Activated T-helper 1 cell treated with anti-CD3 and anti-CD28 coated beads, Interleukin-12 subunit alpha, Interleukin-12 subunit beta, Interleukin-2, Interleukin-4 antibody, amounts not matched to agents 30 ng/mL and 10 ng/mL and 1 ng/mL, durations not matched to agents 14 hours and 24 hours and 36 hours (primary cell): ENCODE measurements at places on chromosomes 5 and 9. TPM values are rescaled to one million over a fixed set of nuclear protein-coding genes. Genes with fewer than 3 reads are reported as not detected.

GRCh38 chr5:140608722-140609121, 24.3 kb downstream of the CD14 start:
- DNase-seq, result no peak
- H3K27ac ChIP-seq, result no peak overlapping the region
- H3K4me3 ChIP-seq, result no peak overlapping the region
- H3K36me3 ChIP-seq, result peaks cover 3% of the 10 kb centered on the region

- DNase-seq, result no peak
- H3K4me1 ChIP-seq, result peaks cover 63% of the 10 kb centered on the region
- no peak overlapping the region for H3K4me3 ChIP-seq
- H3K36me3 ChIP-seq, result no peaks in the 10 kb centered on the region
- H3K27me3 ChIP-seq, result peaks cover 1% of the 10 kb centered on the region
These were observed 8.2 kb upstream of the IRF1 start for GRCh38 chr5:132498686-132499271.

Gene DRD1
- not detected in 2 replicates for total RNA-seq

GRCh38 chr9:87375397-87376073, 122.1 kb upstream of the DAPK1 start:
- peaks cover 3% of the 10 kb centered on the region for H3K27me3 ChIP-seq
- DNase-seq, result no peak

GRCh38 chr9:127250896-127251391, 13.6 kb upstream of the GARNL3 start:
- no peaks in the 10 kb centered on the region for H3K4me1 ChIP-seq
- H3K27me3 ChIP-seq, result peaks cover 37% of the 10 kb centered on the region
- no peaks in the 10 kb centered on the region for H3K36me3 ChIP-seq

Gene PPP2R2B
- not detected in 2 replicates for total RNA-seq

Gene DNAH5
- not detected in 2 replicates for total RNA-seq

- H3K4me3 ChIP-seq, result no peak overlapping the region
- no peaks in the 10 kb centered on the region for H3K27me3 ChIP-seq
- peaks cover 6% of the 10 kb centered on the region for H3K4me1 ChIP-seq
- H3K36me3 ChIP-seq, result peaks cover 23% of the 10 kb centered on the region
- H3K27ac ChIP-seq, result no peak overlapping the region
These were observed 23.2 kb upstream of the PSAT1 start for GRCh38 chr9:78273761-78274160.
